ENCODE measurements at places on chromosomes 7 and 10.

DNA sequence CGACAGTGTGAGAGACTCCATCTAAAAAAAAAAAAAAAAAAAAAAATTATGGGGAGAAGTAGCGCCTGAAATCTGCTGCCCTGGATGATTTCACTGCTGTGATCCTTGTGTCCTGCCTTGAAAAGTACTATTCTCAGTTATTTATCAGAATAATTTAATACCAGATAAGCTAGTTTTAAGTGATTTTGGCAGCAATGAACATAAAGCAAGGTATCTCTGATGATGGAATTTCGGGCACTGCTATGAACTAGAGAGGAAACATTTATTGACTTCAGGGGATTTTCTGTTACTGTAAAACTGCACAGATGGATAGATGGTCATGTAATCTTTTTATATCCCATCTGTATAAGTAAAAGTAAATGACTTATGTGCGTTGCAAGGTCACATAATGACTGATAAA is 619.1 kb upstream of the ANKRD30A start:
- DNase-seq: no peak

- no peak for DNase-seq
Observed at GRCh38 chr10:72612203-72612826, 13.6 kb downstream of the MICU1 start.

GRCh38 chr7:12389089-12389700 is 14.5 kb downstream of the VWDE start:
- peak; percentile 7 for DNase-seq

- no peak for DNase-seq
Observed at GRCh38 chr7:29418651-29419050, 145.0 kb upstream of the PRR15 start.

GRCh38 chr7:83921941-83922607 is 272.5 kb downstream of the SEMA3A start:
- DNase-seq: no peak

DNA sequence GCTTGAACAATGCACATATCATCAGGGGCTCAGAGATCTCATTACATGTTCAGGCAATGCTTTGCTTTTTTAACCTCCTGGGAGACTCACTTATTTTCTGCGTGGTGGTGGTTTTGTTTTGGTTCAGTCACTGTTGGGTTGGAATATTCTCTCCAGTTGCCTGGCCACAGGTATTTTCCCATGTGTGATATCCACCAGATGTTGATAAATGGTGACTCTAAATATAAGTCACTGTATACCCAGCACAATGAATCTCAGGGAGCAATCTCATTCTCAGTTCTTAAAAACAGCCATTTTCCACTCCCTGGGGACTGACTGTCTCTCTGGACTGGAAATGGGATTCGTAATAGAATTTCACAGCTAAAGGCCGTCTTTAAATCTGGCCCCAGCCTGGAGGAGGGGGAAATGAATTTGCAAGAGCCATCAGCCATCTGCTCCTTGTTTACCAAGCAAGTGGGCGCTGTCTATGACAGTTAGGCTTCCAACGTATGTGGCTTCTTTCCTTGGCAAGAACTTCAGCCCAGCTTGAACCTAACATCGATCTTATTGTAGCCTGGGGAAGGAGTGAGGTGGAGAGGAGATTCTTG is 1106.2 kb downstream of the NRG3 start:
- DNase-seq: no peak

DNA sequence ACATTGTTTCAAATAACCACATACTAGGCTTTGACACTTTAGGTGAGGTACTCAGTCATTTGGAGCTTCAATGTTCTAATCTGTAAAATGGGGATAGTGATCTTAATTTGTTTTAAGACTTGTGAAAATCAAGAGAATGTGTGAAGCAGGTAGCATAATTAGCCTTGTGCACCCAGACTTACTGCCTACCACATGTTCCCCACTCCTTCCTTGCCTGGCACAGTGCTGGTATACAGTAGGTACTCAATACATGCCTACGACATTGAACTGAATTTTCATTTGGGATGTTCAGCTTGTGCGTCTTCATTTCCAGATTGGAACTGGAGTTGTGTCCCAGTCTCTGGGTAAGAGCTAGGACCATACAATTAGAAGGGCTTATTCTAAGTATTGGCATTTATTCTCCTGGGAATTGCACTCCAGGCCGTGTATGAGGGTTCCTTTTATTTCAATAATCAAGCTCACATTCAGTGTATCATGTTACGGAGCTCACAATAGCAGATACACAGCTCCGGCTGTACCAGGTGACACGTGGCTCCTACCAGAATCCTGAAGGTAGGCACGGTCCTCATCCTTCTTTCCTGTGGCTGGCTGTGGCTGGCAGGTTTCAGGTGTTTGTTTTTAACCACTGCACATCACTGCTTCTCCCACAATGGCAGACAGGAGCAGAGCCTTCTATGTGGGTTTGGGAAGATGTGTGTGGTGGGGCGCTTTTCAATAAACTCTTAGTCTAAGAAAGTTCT is 109.4 kb upstream of the PDCD4 start:
- no peak for DNase-seq

- DNase-seq: no peak
Observed at GRCh38 chr7:41045556-41046123, 657.2 kb downstream of the INHBA start.

DNA sequence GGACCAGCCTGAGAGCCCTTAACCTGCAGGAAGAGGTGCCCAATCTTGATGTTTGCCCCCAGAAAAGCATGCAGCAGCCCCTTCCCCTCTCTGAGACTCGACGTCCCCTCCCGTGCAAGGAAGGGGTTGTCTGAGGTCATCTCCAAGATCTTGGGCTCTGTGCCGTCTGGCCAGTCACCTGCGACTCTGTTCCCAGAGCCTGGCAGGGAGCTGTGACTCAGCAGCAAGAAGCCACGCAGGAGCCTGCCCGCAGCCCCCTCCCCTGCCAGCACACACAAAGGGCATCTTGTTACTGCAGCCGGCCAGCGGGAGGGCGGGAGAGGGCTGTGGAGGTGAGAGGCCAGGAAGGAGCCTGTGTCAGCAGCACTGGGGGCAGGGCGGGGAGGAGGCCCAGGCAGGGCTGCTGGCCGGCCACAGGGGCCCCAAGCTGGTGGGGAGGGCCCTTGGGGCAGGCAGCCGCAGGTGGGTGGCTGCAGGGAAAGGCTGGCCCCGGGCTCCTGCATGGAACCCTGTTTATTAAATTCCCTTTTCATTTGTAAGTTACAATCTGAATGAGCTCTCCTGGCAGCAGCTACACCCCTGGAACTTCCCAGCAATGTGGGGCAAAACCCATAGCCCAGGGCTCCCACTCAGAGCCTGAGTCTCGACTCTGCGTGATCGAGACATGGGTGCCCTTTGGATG is 103.7 kb upstream of the ZMIZ1 start:
- DNase-seq: peak; percentile 65

GRCh38 chr7:12423355-12423996 is 19.8 kb upstream of the VWDE start:
- no peak for DNase-seq

DNA sequence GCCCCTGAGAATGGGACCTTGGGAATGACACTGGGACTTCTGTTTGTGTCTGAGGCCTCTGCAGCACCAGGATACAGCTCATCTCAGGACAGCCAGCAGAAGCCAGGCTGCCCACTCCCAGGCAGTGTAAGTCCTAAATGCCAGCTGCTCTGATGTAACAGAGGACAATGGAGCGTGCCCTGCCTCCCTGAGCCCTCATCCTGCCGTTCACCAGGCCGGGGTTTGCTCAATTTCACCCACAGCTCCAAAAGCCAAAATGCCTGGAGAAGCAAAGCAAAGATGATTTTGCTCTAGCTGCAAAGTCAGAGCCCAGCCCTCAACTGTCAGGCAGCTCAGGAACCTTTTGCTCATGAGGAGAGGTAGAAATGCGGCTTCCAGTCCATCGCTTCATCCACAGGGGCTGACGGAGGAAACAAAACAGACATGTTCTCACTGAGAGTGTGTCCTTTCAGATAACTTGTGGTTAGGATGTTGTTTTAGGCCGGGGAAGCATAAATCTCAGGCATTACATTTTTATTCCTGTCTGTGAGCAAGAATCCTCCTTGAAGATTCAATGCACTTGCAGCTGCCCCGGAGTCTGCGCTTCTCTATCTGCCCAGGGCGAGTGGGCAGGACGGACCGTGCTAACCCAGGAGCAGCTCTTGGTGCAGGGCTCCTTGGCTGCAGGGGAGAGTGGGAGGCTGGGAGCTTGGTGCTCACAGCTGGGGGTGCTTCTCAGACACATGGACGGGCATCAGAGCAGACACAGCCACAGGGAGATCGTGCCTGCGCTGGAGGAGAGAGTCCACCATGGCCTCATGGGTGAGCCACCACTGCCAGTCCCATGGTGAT is 83.2 kb upstream of the CHST15 start:
- DNase-seq: no peak

DNA sequence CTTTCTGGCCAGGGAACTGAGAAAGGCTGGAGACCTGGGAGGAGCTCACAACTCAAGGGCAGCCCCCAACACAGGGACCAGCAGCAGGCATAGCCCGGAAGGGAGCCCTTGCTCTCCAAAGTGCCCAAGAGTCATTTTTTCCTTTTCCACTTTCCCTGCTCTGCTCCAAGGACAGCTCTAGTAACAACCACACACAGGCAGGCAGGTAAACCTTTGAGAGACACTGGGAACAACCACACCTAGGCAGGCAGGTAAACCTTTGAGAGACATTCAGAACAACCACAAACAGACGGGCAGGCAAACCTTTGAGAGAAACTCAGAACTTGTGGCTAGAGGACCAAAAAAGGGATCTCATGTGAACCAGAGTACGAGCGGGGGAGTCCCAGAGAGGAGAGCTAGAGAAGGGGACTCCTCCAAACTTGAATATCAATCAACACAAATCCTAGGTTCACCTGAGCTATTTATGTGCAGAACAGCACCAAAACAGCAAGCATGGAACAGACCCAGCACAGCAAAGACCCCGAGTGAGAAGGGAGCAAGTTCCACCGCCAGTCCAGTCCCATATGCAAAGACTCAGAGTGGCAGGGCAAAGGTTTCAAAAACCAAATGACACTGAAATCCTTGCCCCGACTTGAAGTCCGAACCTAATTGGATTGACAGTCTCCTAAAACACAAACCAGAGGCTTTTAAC is 33.6 kb upstream of the GUSB start:
- DNase-seq: no peak

DNA sequence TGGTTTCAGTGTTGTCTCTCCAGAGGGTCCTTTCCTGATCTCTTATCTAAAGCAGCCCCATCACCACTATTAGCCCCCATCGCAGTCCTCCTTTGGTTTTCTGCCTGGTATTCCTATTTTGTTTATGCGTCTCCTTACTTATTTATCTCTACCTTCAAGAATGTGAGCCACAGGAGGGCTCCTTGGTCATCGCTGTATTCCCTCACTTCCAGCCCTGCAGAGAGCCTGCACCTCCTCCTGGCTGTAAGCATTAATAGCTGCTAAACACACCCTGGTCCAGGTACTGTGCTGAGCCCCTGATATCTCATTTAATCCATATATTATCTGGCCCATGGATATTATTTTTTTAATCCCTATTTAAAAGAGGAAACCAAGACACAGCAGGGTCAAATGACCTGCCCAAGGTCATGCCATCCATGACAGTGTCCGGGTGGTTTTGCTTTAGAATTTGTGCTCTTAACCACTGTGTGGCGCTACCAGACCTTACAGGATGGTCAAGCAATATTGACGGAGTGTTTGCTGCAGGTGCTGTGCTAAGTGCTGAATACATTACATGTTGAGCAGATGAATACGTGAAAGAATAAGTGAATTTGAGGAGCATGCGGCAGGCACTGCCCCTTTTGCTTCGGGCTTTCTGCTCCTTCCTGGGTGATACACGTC is 227.2 kb downstream of the ADAM12 start:
- DNase-seq: no peak

DNA sequence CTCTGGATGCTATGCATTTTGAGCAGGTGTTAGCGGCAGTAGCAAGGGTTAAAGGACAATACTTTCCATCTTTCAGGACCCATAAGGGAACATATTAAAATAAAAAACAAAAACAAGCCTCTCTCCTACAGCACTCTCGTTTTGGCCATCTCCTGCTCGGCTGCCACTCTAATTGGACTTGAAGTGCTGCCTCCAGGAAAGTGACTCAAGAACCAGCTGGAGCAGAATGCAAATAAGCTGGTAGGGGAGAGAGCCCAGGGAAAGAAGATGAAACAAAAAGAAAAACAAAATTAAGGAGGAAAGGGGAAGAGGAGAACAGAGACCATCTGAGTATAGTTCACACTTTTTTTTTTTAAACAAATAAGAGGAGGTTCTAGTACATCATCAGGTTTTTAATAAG is 65.6 kb downstream of the HBP1 start:
- peak; percentile 14 for DNase-seq

GRCh38 chr7:100570954-100571828 is 2.5 kb downstream of the SAP25 start:
- no peak for DNase-seq

DNA sequence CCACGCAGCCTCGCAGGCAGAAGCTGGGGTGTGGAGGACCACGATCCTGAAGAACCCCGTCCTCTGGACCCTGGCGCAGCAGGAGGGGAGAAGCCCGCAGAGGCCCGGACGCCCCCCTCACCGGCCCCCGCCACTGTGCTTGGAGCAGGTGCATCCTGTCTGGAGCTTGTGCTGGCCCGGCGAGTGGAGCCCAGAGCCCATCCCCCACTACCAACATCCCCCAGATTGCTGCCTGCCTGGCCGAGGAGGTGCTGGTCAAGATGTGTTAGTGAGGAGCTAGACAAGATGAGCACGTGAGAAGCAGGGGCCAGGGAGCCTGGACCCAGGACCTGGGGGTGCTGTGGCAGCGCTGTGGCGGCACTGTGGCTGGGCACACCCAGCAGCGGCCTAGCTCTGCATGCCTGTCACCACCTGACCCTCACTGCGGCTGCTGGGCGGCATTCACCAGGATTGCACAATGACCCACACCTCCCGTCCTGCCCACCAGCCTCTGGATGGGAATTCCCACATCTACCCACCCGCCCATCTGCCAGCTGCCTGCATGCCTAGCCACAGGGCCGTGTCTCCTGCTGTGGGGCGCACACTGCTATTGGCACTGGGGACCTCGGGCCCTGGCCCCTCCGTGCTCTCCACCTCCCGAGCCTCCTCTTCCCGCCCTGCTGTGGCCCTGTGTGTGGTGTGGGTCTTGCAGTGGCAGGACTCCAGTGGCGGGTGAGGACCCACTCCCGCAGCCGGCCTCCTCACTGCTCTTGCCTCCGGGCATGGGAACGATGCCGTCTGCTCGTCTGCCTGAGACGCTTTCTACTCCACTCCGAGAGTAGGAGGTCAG is 11.8 kb downstream of the GPR146 start:
- DNase-seq: no peak

DNA sequence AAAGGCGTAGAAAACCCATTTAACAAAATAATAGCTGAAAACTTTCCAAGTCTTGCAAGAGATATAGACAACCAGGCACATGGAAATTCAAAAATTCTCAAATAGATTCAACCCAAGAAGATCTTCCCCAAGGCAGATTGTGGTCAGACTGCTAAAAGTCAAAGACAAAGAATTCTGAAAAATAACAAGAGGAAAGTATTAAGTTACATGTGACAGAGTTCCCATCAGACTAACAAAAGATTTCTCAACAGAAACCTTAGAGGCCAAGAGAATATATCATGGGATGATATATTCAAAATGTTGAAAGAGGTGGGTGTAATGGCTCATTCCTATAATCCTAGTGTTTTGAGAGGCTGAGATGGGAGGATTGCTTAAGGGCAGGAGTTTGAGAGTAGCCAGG is 59.8 kb downstream of the TMEM178B start:
- DNase-seq: no peak

GRCh38 chr10:33795529-33795928 is 461.1 kb upstream of the NRP1 start:
- no peak for DNase-seq

- DNase-seq: no peak
Observed at GRCh38 chr10:109881769-109882057, 41.6 kb downstream of the XPNPEP1 start.

GRCh38 chr10:28384557-28384956 is 81.7 kb upstream of the MPP7 start:
- DNase-seq: no peak

- DNase-seq: no peak
Observed at GRCh38 chr7:43768887-43769272, 10.4 kb downstream of the BLVRA start.

Data from C1 segment of cervical spinal cord (tissue), 14 donors.